ENCODE measurements at places on chromosomes 3 and 15. TPM values are rescaled to one million over a fixed set of nuclear protein-coding genes. Genes with fewer than 3 reads are reported as not detected.

GRCh38 chr3:15205934-15206661, at the start of gene CAPN7:
Gene CAPN7, plus strand, starts transcription at chr3:15206246. Its CDS starts 250 bp downstream, at chr3:15206496.
- H3K4me1 ChIP-seq, result peaks cover 16% of the 10 kb centered on the region
- no peaks in the 10 kb centered on the region for H3K27me3 ChIP-seq
- H3K36me3 ChIP-seq, result no peaks in the 10 kb centered on the region
- H3K4me3 ChIP-seq, result peak within 1 kb of the TSS; percentile 93
- peak within 1 kb of the TSS; percentile 97 for H3K27ac ChIP-seq

- H3K27me3 ChIP-seq, result no peaks in the 10 kb centered on the region
- peaks cover 7% of the 10 kb centered on the region for H3K4me1 ChIP-seq
- H3K4me3 ChIP-seq, result no peak overlapping the region
- DNase-seq, result no peak
- H3K36me3 ChIP-seq, result no peaks in the 10 kb centered on the region
These were observed 124.2 kb downstream of the SLC25A26 start for GRCh38 chr3:66344848-66345578.

- H3K36me3 ChIP-seq, result no peaks in the 10 kb centered on the region
- H3K27me3 ChIP-seq, result no peaks in the 10 kb centered on the region
- H3K4me3 ChIP-seq, result no peak overlapping the region
These were observed 28.7 kb downstream of the MORC1 start for GRCh38 chr3:109089265-109089664.

DNA sequence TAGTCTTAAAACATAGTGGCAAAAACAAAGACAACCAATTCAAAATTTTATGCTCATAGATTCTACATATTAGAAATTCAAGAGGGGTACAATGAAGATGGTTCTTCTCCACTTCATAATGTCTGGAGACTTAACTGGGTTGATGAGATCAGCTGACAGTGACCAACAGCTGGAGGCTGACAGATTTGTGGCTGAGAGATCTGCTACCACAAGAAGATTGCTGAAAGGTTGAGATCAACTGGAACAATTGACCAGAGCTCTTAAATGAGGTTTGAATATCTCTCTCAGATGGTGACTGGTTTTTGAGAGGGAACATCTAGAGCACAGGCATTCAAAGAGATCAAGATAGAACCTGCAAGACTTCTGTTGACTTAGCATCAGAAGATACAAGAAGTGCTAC, 254.1 kb upstream of the ARPP21 start:
- H3K4me1 ChIP-seq, result no peaks in the 10 kb centered on the region
- DNase-seq, result no peak
- H3K27me3 ChIP-seq, result no peaks in the 10 kb centered on the region
- no peak overlapping the region for H3K4me3 ChIP-seq
- no peaks in the 10 kb centered on the region for H3K36me3 ChIP-seq

DNA sequence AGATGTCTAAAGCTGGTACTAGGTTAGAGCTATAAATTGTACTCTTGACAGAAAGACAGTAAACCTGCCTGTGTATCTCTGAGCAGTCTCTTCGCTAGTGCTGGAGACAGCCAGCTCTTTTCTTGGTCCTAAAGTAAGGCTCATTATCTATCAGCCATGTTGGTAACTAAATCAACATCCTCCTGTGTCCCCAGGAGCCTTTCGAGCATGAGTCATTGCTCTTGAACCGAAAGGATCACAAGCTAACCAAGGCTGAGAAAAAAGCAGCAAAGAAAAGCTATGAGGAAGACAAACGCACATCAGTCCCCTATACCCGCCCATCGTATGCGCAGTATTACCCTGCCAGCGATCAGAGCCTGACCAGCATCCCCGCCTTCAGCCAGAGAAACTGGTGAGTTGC, 25.0 kb upstream of the TEX264 start:
- no peaks in the 10 kb centered on the region for H3K27me3 ChIP-seq
- H3K4me1 ChIP-seq, result no peaks in the 10 kb centered on the region
- no peak overlapping the region for H3K27ac ChIP-seq
- H3K4me3 ChIP-seq, result no peak overlapping the region
- H3K36me3 ChIP-seq, result peaks cover 70% of the 10 kb centered on the region

DNA sequence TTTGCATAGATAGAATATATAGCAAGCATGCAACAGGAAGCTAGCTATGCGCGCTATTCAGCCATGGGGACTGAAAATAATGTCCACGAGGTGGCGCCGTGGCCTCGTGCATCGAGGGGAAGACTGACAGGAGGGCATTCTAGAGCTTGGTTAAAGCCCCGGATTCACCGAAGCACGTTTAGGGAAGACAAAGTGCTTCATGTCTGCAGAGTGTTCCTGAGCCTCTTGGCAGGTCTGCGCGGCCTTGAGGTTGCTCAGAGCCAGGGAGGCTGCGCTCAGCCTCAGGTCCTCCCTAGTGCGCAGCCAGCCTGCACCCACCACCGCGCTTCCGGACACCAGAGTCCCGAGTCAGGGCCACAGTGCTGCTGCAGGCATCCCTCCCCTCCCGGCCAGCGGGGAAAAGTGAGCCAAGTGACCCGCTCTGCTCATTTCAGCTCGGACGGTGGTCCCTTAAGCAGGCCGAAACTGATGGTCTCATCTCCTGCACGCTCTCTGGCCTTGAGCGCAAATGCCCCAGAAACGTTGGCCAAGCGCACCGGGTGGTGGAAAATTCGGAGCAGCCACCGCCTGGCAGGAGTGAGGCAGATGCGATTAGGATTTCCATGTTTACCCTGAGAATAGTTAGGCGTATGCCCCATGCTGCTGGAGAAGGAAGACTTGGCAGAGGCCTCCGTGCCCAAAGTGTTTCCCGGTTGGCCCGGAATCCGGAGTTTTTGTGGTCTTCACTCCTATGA, 24.8 kb downstream of the GABRA5 start:
- no peaks in the 10 kb centered on the region for H3K27me3 ChIP-seq
- no peak overlapping the region for H3K27ac ChIP-seq
- H3K4me1 ChIP-seq, result peaks cover 9% of the 10 kb centered on the region
- H3K4me3 ChIP-seq, result no peak overlapping the region
- peak; percentile 22 for DNase-seq

GRCh38 chr3:98574132-98574531, 19.3 kb downstream of the CPOX start:
- H3K27me3 ChIP-seq, result no peaks in the 10 kb centered on the region
- no peak overlapping the region for H3K4me3 ChIP-seq
- no peaks in the 10 kb centered on the region for H3K36me3 ChIP-seq
- no peaks in the 10 kb centered on the region for H3K4me1 ChIP-seq
- DNase-seq, result no peak
- H3K27ac ChIP-seq, result no peak overlapping the region

GRCh38 chr3:98331329-98331728, 22.3 kb upstream of the OR5K4 start:
- H3K27me3 ChIP-seq, result peaks cover 5% of the 10 kb centered on the region
- H3K4me3 ChIP-seq, result no peak overlapping the region
- no peaks in the 10 kb centered on the region for H3K36me3 ChIP-seq
- no peaks in the 10 kb centered on the region for H3K4me1 ChIP-seq

DNA sequence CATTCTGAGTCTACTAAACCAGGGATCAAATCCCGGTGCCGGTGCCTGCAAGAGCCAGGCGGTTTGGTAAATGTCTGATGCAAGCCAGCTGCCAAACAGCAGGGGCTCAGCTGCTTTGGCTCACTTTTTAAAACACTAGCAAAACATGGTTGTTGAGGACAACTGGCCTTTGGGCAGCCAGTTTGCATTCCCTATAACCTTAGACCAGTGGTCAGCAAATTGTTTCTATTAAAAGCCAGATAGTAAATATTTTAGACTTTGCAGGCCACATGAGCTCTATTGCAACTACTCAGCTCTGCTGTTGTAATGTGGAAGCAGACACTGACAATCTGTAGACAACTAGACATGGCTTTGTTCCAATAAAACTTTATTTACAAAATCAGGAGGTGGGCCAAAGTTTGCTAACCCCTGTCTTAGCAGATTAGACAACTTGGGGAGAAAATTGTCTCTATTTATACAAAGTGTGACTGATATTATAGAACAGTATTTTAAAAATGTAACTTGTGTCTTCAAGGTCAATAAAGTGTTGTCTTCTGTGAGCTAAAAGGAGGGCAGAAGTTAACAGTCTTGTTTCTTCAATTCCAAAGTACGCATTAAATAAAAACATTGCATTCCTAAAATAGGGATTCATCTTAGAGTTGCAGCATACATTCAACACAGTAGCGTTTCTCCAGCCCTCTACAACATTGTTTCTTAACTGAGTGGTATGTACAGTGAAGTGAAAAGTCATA, 67.6 kb downstream of the SSUH2 start:
- H3K4me1 ChIP-seq, result no peaks in the 10 kb centered on the region
- no peak overlapping the region for H3K4me3 ChIP-seq
- no peak for DNase-seq

DNA sequence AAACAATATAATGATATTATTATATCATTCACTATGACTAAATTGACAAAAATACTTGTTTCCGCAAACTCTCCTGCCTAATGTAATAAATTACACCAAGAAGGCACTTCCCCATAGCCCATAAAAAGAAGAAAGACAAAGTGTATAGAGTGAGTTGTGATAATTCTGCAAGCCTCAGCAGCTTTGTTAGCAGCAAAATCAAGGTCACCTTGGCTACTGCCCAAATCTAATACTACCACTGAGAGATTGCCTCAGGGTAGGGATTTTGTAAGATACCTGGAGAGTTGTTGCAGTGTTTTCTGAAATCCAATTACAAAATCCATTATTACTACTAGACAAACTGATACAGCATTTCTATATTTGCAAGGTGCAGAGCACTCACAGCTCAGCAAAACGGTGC, 503.5 kb downstream of the FGF12 start:
- peaks cover 3% of the 10 kb centered on the region for H3K4me1 ChIP-seq
- H3K27ac ChIP-seq, result no peak overlapping the region
- no peaks in the 10 kb centered on the region for H3K36me3 ChIP-seq
- H3K4me3 ChIP-seq, result no peak overlapping the region
- no peaks in the 10 kb centered on the region for H3K27me3 ChIP-seq
- DNase-seq, result no peak

DNA sequence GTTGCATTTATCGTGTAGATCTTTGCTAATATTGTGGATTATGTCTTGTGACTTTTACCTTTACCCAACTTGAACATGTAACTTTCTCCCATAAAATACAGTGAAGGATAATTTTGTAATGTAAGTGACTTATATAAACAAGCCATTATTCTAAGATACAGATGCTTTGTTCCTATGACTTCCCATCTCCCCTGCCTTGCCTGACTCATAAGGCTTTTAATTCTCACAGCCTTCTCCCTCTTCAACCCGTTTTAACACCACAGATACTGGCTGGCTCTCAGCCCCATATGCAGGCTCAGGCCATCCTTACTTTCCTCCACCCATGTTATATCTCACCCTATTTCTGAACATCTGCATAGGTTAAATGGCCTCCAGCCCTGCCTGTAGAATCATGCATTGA, 4.1 kb downstream of the CCNDBP1 start:
- no peak overlapping the region for H3K27ac ChIP-seq
- no peaks in the 10 kb centered on the region for H3K4me1 ChIP-seq
- H3K36me3 ChIP-seq, result peaks cover 45% of the 10 kb centered on the region

- no peaks in the 10 kb centered on the region for H3K36me3 ChIP-seq
- no peaks in the 10 kb centered on the region for H3K4me1 ChIP-seq
- no peak overlapping the region for H3K27ac ChIP-seq
- DNase-seq, result no peak
- no peak overlapping the region for H3K4me3 ChIP-seq
- no peaks in the 10 kb centered on the region for H3K27me3 ChIP-seq
These were observed 143.3 kb downstream of the CHDH start for GRCh38 chr3:53702776-53703530.

Gene BCHE
- total RNA-seq, result 0.09 TPM

Gene CX3CR1
- 0.23 TPM for total RNA-seq

Gene DVL3
- total RNA-seq, result 31.4 TPM

Gene GOLGA8J
- 0.23 TPM for total RNA-seq

Gene COLQ
- 0.38 TPM for total RNA-seq

All from pancreas (tissue), 10 donors.